ENCODE measurements at places on chromosomes 1 and 21.

GRCh38 chr1:47901001-47901575, 96.1 kb downstream of the TRABD2B start:
- no peak for DNase-seq

DNA sequence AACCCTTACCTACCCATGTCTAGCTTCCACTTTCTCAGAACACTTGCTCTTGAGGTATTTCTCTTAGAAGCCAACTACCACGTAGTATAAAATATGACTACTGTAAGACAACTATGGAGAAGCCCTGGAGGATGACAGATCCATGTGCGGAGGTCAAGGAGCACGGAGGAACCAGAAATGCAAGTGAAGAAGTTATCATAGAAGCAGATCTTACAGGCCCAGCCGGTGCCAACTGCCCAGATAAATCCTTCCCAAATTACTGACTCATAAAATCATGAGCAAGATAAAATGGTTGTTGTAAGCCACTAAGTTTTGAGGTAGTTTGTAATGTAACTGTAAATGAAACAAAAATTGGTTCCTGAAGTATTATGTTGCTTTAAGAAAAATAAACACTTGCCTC, 12.6 kb downstream of the GTF2B start:
- DNase-seq = no peak

- no peak for DNase-seq
These were observed 48.6 kb upstream of the KCNE1 start for GRCh38 chr21:34560609-34561008.

GRCh38 chr1:39976732-39977131, 21.8 kb downstream of the MFSD2A start:
- DNase-seq = no peak

DNA sequence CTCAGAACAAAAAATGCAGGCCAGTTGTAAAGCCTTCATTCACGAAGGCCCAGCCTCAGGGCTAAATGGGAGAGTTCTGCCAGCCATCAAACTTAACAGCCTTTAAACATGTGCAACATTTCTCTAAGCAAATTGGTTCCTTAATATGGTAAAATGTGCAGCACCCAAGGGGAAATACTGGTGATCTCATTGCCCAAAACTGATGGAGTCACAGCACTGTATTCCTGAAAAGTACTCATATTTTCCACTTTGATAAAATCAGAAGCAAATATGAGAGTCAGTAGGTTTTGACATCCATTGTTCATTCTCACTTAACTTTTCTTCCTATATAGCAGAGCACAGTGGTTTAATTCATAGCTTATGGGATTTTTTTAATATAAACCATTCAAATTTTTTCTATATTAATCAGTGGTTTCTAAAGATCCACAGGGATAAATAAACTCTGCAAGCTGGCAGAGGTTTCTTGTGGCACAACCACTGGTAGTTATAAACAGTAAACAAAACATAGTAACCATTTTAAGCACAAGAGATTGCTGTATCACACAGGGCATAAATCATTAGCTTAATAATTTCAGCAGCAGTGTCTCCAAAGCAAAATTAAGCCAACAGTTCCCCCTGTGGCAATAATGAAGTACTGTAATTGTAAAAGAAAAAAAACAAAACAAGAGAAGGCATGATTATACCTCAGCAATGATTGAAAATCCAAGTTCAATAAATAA, 106.9 kb upstream of the LYPLAL1 start:
- DNase-seq = no peak

Data from stimulated activated CD8-positive, alpha-beta memory T cell treated with anti-CD3 and anti-CD28 coated beads, Interleukin-15, amount 100 ng/mL, for 48 hours (primary cell).